ENCODE measurements at places on chromosomes 5 and 9.

DNA sequence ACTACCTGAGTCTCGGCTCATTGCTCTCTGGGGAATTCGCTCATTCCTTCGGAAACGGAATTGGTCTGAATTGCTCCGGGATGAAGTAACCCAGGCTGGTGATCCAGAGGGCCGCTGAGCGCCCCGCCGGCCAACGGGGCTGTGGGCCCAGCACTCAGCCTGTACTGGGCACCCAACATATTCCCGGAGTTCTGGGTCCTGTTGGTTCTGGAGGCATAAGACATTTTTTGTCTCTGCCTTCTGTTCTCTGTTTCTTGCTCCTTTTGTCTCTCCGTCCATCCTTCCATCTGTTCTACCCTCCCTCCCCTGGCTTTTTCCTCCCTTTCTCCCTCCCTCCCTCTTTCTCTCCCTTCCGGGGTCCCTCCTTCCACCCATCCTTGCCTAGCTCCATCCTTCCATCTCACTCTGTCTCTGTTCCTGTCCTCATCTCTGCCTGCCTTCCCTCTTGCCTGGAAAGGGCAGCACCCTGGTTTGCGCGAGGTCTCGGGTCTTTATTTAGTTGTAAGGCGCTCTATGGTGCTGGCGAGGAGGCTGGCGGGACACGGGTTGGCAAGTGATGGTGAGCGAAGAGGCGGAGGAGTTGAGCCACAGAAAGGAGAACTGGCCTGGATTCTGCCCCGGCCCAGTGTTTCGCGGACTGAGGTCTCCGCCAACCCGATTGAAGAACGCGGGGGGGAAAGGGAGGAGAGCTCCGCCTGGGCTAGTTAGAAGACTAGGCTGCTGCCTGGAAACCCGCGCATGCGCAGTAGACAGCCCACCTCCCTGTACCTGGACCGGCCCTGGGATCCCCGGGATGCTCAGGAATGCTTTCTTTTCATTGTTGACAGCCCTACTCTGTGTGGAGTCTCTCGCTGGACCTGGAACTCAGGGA lies 1468.0 kb downstream of the FOXD4L5 start:
- DNase-seq, result peak; percentile 51

- DNase-seq, result no peak
Observed at GRCh38 chr9:130854835-130855234, 19.8 kb downstream of the ABL1 start.

DNA sequence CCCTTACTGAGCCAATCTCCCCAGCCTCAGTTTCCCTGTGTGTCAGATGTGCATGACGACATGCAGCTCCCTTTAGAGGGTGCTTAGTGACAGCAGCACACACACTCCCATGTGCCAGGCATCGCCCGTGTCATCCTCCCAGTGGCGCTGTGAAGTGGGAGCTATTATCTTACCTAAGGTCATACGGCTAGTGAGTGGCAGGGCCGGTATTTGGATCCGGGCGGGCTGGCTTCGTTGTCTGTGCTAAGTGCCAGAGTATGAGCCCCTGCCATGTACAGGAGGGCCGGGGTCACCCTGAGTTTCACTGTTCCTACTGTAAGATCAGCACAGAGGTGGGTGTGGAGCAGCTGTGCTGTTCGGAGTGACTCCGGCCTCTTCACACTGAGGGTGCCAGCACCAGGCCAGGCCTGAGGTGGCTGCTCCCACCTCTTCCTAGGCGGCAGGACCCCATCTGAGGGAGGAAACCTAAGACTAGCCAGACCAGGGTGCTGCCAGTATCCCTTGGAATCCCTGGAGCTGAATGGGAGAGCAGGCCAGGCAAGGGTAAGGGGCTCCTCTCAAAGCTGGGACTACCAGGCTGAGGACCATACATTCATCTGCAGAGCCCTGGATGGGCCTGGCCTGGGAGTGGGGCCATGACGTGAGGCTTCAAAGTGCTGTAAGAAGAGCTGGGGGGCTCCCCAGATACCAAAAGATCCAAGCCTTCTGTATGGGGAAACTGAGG lies 22.5 kb downstream of the AQP7 start:
- DNase-seq, result no peak

- DNase-seq, result no peak
Observed at GRCh38 chr5:167539747-167540146, 751.7 kb upstream of the WWC1 start.

DNA sequence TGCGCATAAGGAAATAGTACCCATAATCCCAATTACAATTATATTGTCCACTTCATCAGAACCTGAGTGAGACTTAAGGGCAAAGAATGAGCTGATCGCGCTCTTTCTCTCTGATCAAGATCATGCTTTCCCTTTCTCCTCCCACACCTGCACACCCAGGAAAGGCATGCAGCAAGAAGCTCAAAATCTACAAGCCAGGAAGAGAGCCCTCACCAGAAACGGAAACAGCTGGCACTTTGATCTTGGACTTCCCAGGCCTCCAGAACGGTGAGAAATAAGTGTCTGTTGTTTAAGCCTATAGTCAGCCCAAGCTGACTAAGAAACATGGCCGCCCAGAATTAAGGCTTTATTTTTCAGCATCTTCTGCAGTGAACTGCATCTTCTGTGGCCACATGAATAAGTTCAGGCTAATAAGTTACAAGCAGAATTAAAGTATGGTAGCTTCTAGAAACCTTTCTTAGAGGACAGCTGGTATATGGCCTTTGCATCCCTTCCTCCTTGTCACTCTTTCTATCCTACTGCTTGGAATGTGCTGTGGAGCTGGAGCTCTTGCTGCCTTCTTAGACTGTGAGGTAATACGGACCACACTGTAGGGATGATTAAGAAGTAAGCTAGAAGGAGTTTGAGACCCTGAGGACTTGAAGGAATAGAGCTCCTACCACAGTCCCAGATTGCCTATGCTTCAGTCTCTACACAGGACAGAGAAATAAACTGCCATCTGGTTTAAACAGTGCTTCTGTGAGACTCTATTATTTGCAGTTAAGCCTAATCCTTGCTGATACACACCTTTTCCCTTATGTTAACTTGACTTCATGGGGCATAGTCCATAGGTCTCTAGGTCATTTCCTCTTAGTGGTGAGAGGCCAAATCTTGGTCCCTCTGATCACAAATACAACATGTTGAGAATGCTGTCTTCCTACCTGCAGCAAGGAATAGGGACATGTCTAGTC lies 17.2 kb downstream of the OR2S2 start:
- DNase-seq, result no peak

DNA sequence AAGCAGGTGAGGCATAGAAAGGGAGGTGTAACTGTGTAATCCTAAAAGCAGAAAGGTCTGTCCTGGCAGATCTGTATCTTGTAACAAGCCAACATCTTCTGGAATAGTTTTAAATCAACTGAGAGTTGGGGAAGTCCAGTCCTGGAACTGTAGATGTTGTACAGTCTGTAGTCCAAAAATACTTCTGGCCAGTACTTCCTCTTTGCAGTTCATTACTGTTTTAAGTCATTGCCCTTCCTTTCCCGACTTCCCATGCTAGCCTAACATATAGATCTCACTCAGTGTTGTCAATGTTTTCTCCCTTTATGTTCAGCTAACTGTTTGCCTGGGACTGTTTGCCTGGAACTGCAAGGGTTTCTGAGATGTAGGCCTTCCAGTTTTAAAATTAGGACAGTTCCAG lies 168.5 kb upstream of the ISL1 start:
- DNase-seq, result no peak

GRCh38 chr5:31100047-31100575 lies 93.4 kb upstream of the CDH6 start:
- no peak for DNase-seq

DNA sequence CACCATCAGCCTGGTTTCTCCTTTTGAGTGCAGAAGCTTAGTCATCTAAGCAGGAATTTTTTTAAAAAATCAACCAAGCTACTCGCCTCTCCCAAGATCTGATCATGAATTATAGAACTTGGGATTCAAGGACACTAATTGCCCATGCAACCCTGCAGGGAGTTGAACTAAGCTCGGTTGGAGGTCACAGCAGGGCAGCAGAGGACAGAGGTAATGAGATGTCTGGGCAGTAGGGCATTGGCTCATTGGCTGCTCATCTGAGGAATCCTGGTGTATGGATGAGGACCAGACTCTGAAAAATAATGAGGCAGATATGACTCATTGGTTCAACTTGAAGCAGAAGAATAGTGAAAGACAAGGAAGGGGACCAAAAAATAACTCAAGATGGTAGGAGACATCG lies 111.8 kb upstream of the TLE1 start:
- no peak for DNase-seq

- no peak for DNase-seq
Observed at GRCh38 chr5:145780982-145781381, 54.2 kb downstream of the PRELID2 start.

GRCh38 chr9:118276784-118277183 lies 572.6 kb downstream of the TLR4 start:
- no peak for DNase-seq

- no peak for DNase-seq
Observed at GRCh38 chr9:126705767-126706697, 92.3 kb downstream of the LMX1B start.

DNA sequence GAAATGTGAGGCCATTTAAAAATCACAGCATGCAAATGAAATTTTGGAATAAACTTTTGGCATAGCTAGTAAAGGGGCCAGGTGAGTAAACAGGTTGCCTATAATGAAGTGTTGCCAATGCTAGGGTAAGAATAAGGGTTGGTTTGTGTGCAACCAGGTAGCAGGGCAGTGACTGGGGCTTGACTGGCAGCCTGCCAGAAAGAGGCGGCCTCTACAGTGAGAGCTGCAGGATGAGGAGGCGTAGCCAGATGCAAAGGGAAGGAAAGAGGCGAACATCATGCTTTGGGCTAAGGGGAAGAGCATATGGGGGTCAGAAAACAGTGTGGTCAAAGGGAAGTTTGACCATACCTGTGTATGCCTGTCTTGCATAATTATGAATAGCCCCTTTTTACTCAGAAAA lies 70.6 kb downstream of the MAST4 start:
- DNase-seq, result no peak

DNA sequence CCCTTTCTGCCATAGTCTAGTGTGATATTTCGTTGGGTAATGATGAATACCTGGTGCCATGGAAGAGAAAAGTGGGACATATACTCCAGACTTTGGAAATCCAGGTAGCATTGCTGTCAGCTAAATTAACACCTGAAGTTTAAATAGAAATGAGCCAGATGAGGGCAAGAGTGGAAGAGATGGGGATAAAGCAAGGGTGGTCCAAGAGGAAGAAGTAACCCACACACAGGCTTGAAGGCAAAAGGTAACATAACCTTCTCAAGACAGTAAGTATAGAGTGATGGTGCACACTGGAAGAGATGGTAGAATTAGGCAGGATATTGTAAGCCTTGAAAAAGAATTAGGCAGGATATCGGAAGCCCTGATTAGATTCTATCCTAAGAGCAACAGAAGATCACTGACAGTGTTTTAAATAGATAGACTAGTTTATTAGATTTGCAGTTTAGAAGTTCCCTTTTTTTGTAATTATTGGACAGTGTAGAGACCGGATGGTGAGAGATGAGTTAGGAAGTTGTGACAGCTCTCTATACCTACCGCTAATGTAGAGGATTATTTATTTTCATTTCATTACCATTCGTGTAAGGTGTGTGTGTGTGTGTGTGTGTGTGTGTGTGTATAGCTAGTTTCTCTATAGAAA lies 16.8 kb downstream of the ANXA1 start:
- DNase-seq, result no peak

- DNase-seq, result no peak
Observed at GRCh38 chr5:53678981-53679660, 118.7 kb downstream of the NDUFS4 start.

DNA sequence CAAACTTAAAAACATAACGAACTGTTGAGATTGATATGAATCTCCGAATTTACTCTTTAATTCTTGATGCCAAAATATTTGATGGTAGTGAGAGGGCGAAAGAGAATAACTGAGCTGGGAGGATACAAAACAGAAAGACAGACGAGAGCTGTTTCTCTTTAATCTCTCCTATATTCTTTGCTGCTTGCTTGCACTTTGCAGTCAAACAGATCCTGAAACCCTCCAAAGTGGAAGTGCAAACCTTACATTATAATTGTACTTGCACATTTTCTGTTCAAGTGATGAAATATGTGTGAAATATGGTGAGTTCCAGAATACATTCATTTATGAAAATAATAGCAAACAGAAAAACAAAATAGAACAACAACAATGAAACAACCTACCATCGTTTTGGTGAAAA lies 63.8 kb downstream of the PAM start:
- DNase-seq, result no peak

DNA sequence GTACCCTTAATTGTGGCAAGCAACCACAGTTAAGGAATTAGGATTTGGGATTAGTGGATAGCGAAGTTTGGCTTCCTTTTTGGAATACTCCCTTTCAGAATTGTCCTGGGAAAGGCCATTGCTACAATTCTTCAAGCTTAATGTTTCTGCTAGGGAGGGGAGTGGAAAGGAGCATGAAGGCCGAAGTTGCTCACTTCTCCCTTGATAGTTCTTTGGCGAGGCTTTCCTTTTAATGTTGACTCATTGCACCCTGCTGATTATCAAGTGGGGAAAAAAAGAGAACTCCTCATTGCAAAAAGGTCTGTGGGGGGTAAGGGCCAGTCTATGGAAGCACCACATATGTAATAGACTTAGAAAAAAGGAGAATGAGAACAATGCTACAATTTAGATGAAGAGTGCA lies 30.7 kb downstream of the GRIN3A start:
- no peak for DNase-seq

GRCh38 chr5:134130239-134130945 lies 15.9 kb downstream of the TCF7 start:
- no peak for DNase-seq

- no peak for DNase-seq
Observed at GRCh38 chr9:90074316-90074962, 469.6 kb downstream of the GADD45G start.

GRCh38 chr5:115543365-115544042 lies 1.1 kb downstream of the FEM1C start:
- no peak for DNase-seq

Data from ovary (tissue), 10 donors.